KG1 (cell line): ENCODE measurements at places on chromosomes 11 and 22.

DNA sequence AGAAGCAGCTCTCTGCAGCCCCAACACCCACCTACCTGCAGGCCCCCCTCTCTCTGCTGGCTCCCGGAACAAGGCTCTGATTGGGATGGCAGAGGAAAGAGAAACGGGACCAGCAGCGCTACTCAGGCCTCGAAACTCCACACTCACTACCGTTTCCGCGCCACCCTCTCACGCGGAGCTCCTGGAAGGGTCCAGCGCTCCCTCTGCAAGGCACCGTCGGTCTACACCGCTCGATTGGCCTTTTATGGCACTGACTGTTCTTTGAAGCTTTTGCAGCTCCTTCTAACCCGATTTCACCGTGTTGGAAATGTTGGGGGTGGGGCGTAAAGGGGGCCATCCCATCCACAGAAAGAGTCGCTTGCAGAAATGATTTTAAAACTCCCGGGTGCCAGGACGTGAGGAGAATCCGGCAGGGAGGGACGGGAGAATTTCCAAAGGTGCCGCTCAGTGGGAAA is 323 bp upstream of the PANX1 start:
- DNase-seq: peak; percentile 81

GRCh38 chr11:66888282-66888681 is 31.4 kb downstream of the LRFN4 start:
- no peak for DNase-seq

- no peak for DNase-seq
Measured at GRCh38 chr11:9315078-9315688, 790 bp upstream of the TMEM41B start.

- no peak for DNase-seq
Measured at GRCh38 chr22:44541671-44542319, 43.8 kb upstream of the RTL6 start.

GRCh38 chr11:128022007-128022368 is 565.4 kb downstream of the ETS1 start:
- no peak for DNase-seq

- DNase-seq: no peak
Measured at GRCh38 chr11:111001986-111002611, 243.4 kb upstream of the POU2AF2 start.

DNA sequence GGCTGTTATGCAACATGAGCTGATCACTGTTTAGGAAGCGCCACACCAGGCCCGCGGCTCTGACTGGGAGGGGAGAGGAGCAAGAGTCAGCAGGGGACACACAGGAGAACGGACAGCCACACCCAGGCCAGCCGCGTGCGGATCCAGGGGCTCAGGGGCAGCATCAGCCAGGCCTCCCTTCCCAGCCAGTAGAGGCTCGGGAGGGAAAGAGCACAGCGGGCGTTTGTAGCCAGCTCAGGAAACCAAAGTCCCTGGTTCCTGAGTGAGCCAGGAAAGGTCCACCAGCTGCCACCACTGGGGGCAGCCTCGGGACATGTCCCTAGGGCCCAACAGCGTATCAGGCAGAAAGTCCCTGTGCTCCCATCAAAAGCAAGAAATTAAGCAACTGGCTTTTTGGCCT is 71.8 kb upstream of the PITPNB start:
- DNase-seq: no peak

DNA sequence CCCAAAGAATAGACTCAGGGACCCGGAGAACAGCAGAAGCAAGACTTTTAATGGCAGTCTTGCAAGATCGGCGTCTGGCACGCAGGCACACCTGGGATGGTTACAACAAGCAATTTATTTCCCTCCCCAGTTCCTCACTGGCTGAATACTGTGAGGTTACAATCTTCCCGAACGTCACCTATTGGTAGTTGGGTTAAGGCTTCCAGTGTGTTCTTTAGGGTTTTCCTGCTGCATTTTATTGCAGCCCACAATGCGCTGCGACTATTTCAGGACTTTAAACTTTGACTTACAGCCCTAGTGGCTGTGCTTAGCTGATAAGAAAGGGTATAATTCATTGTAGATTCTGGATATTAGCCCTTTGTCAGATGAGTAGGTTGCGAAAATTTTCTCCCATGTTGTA is 11.5 kb upstream of the TRIM68 start:
- DNase-seq: no peak

DNA sequence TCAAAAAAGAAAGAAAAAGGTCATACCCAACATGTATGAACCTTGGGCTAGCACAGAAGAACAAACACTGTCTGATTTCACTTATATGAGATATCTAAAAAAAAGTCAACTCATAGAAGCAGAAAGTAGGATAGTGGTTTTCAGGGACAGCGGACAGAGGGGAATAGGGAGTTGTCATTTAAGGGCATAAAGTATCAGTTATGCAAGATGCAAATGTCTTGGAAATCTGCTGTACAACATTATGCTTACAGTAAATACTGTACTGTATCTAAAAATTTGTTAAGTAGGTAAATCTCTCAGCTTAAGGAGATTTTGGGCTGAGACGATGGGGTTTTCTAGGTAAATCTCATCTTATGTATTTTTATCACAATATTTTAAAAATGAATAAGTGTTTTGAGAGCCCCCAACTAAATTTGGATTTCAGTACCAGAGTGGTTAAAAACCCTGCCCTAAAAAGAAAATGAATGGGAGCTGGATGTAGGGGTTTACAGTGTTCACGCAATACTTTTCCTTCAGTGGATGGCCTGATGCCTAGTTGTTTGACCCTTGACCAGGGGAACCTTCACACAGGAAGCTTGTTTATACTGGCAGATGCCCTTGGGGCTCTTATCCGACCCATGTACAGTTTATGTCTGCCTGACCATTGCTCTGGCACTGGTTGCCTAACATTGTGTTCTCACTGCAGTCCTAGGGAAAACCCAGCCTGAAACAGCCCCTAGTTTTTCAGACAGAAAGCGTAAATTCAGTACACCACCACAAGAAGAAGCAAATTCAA is 34.8 kb downstream of the SLC22A9 start:
- DNase-seq: no peak

DNA sequence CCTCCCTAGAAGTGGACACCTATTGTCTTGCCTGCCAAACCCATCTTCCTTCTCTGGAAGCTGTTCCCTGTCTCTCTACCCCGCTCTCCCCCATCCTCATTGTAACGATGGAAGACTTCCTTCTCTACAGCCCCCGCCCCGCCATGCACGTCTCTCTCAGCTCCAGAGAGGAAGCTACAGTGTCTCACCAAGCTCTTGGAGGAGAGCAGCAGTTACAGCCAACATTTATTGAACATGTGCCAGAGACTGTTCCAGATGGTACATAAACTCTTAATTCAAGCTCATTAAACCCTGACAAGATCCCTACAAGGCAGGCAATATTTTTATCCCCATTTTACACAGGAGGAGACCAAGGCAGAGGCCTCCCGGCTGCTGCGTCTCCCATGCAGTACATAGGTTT is 15.1 kb downstream of the MCHR1 start:
- DNase-seq: no peak

GRCh38 chr22:27937453-27937852 is 18.4 kb upstream of the PITPNB start:
- DNase-seq: no peak

DNA sequence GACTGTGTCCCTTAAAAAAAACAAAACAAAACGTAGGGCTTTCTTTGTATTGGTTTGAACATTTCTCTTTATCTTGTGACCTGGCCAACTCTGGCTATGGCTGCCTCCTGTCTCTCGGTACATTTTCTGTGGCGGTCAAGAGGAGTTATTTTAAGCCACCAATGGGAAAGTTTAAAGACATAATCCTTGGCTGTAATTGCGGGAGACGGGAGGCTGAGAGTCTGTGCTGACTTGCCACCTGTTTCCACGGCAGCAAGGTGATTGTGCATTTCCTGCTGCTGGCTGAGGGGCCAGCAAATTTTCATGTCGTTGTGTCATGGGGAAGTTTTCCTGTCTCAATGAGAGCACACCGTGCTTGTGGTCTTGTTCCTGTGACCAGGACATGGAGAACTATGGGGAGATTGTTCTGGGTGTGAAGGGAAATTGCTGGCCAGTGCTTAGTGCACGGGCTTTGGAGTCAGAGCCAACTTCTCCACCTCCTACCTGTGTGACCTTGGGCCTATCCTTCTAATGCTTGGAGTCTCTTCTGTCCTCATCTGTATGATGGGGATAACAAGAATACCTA is 11.0 kb downstream of the PTPRJ start:
- DNase-seq: no peak

DNA sequence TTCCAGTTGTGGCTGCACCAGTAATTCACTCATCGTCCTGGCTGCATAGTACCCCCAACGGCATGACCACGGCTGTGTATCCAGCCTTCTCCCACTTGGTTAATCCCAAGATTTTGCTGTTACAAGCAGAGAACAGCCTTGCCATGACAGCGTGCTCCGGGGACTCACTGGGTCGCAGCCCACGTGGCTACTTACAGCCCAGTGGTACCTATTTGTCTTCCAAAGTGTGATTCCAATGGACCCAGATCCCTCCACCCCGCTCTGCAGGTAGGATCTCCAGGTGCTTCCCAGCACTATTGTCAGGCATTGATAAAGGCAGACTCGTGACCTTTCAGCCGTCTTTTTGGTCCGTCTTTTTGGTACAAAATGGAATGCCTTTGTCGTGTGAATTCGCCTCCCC is 119.0 kb upstream of the FGF3 start:
- DNase-seq: no peak

DNA sequence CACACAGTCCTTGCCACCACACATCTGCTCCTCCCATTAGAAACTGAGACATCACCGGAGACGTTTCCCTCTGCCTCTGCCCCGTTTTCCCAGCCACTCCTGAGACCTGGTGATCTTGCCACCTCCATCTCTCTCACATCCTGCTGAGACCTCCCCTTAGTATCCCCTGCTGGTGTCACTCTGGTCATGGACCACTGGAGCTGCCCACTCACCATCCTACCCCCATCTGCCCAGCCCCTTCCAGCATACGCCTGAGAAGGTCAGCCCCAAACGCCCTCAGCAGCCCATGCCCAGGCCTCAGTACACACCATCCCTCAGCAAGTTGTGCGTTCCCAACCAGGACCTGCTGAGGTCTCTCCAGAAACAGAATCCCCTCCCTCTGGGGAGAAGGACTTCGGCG is 64.3 kb downstream of the SHANK2 start:
- no peak for DNase-seq

DNA sequence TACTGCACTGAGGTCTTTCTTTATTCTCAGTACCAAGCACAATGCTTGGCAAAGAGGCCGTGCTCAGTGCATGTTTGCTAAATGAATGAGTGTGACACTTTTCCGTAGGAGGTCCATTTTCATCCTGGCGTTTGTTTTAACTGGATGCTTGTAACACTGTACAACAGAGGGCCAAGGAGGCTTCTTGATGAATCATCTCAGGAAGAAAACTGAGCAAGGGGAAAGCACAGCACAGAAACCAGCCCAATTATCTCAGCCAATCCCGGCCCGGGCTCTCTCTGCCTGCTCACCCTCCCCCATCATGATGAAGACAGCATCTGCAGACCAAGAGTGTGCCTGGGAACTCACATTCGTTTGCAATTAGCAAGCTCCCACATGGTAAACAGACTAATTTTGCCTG is 570.3 kb downstream of the OPCML start:
- no peak for DNase-seq

- no peak for DNase-seq
Measured at GRCh38 chr11:95156133-95156721, 66.6 kb downstream of the ENDOD1 start.

- DNase-seq: no peak
Measured at GRCh38 chr11:39236916-39237315, 2222.5 kb downstream of the LRRC4C start.

DNA sequence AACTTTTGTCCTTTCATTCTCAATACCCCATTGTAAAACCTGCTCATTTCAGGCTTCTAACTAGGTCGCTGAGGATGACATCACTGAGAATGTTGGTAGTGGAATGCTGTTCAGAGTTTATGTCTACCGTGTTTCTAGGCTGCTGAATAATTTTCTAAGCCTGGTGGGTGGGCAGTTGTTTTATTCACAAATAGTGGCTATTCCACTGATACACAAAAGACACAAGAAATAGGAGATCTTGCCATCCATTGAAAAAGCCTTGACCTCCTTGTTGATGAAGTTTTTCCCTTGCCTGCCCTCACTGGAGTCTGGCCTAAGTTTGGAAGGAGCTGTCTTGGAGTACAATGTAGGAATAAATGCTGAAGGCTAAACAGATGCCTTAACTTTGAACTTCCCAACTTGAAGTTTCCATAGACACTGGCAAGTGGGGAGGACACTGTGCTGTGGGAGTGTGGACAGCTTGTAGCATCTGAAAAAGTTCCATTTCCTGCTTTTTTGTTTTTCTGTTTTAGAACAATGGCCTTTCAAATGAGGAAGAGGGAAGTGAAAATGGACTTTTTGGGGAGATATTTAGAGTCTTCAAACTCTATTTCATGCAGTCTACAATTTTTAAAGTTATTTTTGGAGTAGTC is 59.2 kb downstream of the TRIM44 start:
- DNase-seq: no peak

DNA sequence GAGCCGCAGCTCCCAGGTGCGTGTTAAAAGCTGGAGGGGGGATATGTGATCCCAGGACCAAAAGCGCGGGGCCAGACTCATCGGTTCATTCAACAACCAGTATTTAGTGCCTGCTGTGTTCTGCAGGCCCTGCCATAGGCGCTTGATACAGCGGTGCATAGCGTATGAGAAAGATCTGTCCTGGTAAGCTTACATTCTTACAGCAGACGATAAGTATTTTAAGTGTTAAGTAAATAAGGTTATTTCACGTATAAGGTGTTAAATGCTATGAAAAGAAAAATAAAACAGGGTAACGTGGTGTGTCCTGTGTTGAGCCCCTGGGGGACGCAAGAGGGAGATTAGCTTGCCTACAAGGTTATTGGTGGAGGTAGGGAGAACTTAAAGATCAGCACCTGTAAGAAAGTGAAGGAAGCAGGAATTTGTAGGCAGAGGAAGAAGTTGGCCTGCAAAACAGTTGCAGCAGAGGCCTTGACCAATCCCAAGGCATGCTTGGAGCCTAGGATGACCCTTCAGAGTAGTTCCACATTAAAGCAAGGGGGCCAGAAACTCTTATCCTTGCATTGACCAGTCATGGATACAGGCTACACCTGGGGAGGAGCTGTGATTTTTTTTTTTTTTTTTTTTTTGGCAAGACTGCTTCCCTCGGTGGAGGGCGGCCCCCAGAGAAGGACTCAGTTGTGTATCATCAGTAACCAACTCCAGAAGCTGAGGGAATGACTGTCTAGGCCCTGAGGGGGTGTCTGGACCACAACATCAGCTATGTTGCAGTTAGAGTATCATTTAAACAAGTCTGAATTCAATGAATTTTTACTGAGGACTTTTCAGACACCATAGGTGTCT is 487 bp upstream of the LIPT2 start:
- DNase-seq: no peak

DNA sequence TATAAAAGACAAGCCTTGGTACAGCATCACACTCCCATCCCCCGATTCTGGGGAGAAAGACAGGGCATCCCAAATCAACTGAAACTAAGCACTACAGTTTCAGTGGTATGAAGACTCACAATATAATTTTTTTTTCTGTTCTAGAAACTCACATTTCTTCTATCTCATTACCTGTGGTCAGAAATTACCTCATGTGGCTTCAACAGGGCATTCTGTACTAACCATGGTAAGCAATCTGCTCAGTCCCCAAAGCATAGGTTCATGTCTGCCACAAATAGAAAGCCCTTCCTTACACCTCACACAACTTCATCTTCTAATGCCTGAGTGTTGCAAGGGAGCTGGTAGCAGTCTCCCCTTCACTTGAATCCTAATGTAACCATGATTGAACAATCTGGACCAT is 147.4 kb upstream of the POU2AF2 start:
- no peak for DNase-seq

GRCh38 chr11:59678813-59679165 is 10.0 kb upstream of the PATL1 start:
- DNase-seq: no peak
